Astrocyte of the hippocampus (primary cell): ENCODE measurements at places on chromosomes 7 and 10.

- DNase-seq = peak; percentile 42
Measured at GRCh38 chr10:16854623-16855022, 37.4 kb upstream of the RSU1 start.

GRCh38 chr10:33349268-33349667, 14.8 kb upstream of the NRP1 start:
- DNase-seq = no peak

DNA sequence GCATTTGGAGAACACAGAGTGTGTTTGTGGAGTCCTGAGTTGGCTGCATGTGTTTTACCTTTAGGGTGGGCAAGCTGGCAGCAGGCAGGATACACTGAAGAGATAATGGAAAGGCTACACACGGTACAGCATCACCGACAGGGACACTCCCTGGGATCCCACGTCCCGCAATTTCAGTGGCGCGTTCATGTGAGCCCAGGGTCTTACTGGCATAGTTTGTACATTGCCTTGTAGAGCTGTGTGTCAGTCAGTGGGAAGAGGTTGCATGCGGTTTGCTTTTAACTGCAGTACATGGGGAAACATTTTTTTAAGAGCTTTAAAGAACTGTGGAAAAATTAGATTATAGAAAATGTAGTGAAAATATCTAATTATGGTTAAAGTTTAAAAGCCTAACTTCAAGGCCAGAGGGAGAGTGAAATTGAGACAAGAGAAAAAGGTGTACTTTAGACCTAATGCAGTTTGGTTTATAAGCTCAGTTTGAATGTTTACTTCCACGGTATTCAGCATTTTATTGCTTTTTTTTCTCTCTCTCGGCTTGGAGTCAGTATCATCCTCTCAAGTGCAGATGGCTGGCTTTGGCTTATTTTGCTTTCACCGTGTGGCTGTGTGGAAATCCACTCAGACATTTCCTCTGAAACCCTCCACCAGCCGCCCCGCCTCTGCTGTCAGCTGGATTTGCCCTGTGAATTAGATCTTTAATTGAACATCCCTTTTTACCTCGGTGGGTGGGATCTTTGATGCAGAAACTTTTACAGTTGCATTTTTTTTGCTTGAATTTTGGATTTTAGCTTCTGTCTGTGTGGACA, 364.2 kb upstream of the COBL start:
- no peak for DNase-seq

GRCh38 chr10:70523549-70523948, 45.0 kb downstream of the PALD1 start:
- no peak for DNase-seq

- DNase-seq = no peak
Measured at GRCh38 chr10:47087667-47088066, 176.4 kb downstream of the PTPN20 start.

GRCh38 chr7:102390697-102391484, 5.3 kb upstream of the PRKRIP1 start:
- peak; percentile 89 for DNase-seq

- DNase-seq = no peak
Measured at GRCh38 chr10:80141696-80142460, 9.3 kb downstream of the PLAC9 start.

- no peak for DNase-seq
Measured at GRCh38 chr10:79026341-79026761, 42.4 kb upstream of the ZMIZ1 start.

DNA sequence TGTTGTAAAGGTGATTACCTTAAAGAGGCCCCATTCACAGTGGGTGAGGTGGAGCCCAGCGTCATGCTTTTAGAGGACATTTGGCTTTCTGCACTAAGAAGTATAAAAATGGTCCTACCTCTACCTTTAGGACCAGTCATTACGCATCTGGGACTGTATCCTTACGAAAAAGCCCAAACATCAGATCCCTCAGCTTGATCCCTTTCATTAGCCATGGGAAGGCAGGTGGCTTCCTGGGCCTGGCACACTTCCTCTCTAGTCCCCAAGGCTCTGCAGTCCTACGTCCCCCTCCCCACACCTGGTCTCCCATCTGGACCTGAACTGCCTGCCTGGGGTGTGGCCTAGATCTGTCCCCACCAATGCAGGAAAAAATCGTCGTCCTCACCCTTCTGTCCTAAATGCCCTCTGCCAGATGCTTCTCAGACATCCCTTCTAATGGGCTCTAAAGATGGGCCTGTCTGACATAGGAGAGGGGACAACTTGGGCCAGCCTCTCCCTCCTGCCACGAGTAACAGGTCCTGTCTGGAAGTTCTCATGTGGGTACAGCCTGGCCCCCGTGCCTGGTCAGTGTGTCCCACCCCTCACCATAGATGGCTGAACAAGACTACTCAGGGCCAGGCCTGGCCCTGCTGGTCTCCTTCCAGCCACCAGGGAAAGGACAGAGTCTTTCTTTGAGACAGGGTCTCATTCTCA, 11.8 kb upstream of the SLC18A3 start:
- no peak for DNase-seq

DNA sequence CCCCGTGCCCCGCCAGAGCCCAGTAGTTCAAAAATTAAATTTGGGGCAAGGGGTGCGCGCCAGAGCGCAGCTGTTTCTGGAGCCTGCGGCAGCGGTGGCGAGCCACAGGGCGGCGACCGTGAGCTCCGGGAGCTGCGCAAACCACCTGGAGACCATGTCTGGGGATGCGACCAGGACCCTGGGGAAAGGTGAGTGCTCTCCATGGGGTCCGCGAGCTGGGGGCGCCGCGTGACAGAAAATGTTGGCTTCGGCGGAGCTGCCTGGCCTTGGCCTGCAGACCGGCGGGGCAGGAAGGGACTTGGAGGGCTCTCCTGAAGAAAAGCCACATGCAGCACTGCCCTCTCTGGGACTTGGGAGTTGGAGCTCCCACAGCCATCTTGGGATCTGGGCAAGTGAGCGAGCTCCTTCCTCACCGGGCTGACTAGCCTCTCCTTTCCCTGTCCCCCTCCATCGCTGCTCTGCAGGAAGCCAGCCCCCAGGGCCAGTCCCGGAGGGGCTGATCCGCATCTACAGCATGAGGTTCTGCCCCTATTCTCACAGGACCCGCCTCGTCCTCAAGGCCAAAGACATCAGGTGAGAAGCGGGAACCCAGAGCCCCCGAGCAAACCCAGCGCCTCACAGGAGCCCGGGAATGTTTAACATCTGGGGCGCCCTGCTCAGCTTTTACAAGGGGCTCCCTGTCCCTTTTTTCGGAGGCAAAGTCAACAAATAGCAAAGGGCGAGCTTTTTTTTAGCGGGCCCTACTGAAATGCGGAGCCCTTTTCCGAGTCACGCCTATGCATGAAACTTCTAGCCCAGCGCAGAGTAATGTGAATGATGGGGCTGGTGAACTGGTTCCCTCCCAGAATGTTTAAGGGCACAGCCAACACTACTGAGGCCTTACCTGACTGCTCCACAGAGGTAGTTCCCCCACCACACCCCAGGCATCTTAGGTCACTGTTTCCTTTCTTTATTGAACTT, 6.1 kb downstream of the GSTO2 start:
- DNase-seq = peak; percentile 67

DNA sequence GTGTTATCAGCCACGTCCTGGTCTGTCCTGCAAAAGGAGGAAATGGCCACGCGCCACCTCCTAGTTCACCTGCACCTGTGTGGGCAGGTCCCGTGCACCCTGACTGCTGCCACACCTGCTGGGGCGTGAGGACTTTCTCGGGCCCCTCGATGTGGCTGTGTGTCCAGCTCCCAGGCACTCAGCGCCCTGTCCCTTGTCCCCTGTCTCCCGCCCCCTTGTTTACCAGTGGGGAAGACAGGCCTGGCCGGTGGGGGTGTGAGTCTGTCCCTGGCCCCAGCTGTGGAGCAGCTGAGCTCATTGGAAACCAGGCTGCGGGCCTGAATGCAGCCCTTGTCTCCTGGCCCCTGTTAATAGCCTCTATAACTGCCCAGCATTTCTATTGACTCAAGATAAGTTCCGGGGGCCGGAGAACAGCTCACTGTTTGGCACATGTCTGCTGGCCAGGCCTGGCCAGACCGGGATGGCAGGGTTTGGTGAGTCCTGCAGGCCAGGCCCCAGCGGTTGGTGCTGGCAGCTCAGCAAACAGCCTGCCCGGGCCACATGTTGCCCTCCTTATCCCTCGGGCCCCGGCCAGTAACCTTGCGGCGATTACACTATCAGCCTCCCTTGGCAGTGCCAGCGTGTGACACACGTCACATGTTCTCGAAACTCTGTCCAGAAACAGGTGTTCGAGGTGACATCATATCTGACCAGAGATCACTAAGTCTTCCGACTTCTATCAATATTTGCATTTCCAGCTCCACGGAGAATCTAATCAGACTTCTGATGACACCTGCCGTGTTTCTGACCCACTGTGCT, 52.1 kb downstream of the FOXL3 start:
- no peak for DNase-seq

- no peak for DNase-seq
Measured at GRCh38 chr10:3169271-3169670, 3.3 kb downstream of the PITRM1 start.

DNA sequence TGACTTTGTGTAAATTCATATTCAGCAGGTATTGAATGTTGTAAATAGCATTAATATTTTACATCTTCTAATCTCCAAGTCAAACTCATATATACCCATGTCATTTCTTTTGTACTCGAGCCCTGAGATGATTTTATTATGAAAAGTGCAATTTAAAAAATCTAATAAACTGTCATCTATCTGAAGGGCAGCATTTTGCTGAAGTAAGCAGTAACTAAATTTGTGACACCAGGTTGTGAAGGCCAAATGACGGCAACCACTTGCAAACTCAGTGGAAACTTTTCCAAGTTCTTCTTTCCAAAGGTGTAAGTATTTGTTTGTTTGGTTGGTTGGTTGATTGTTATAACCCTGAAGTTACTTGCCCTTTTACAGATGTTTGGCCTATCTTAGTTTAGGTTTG, 188.3 kb downstream of the GPR37 start:
- DNase-seq = no peak
